ENCODE measurements at places on chromosomes 7 and 10.

DNA sequence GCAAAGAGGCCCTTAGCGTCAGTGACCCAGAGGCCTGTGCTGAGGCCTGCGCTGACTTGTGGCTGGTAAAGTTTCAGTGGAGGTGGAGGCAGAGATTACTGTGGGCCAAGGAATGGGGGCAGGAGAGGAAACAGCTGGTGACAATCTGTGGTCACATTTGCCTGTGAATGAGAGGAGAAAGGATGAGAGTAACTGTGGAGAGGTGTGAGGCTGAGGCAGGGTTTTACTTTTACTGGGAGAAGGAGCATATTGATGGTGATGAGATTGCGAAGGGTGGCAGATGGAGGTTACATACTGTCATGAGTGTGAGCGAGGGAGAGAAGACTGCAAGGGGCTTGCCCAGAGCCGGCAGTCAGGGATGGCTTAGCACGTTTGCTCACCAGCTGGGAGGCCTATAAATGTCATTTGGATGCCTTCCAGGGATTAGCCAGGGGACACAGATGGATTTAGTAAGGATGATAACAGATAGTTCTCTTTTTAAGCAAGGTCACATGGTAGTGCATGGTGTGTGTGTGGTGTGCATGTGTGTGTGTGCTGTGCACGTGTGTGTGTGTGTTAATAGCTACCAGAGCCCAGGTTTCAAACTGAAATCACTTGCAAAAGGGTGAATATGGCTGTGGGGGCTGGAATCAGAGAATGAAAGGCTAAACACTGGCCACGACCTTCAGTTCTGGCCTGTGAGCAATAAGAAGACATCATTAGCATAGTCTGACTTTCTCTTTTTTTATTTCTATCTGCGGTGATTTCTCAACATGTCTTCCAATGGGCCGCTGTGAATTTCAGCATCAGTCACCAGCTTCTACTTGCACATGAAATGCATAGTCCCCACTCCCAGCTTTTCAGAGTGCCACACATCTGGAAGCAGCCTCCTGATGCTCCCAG is 291.5 kb upstream of the ZNF32 start:
- DNase-seq = no peak

DNA sequence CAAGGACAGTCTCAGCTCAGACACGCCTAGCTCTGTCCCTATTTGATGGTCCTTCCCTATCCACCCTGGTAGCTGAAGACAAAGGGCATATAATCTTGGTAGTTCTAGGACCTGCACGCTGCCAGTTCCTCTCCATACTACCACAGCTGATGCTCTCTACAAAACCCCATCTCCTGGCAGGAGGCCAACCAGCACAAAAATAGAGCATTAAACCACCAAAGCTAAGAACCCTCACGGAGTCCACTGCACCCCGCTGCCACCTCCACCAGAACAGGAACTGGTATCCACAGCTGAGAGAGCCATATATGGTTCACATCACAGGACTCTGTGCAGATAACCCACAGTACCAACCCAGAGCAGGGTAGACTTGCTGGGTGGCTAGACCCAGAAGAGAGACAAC is 299.4 kb downstream of the LRRTM3 start:
- no peak for DNase-seq

GRCh38 chr7:23306936-23307521 is 7.9 kb downstream of the MALSU1 start:
- DNase-seq = no peak

DNA sequence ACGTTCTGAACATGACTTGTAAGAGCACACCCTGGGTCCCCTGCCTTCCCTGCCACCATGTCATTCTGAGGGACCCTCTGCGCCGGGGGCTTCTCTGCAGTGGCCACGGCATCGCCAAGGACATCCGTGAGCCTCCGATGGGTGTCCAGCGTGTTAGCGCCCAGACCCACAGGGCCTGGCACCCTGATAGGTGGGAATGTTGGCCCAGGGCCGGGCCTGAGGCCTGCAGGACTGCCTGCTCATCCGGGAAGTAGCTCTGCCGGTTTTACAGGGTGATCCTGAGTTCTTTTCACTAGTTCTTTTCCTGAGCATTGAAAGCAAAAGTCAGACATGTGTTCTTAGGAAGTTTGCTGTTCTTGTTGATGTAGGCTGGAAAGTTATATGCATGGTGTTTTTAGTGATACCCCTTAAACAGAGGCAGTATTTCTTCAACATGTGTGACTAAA is 54.5 kb downstream of the WDR37 start:
- DNase-seq = no peak

DNA sequence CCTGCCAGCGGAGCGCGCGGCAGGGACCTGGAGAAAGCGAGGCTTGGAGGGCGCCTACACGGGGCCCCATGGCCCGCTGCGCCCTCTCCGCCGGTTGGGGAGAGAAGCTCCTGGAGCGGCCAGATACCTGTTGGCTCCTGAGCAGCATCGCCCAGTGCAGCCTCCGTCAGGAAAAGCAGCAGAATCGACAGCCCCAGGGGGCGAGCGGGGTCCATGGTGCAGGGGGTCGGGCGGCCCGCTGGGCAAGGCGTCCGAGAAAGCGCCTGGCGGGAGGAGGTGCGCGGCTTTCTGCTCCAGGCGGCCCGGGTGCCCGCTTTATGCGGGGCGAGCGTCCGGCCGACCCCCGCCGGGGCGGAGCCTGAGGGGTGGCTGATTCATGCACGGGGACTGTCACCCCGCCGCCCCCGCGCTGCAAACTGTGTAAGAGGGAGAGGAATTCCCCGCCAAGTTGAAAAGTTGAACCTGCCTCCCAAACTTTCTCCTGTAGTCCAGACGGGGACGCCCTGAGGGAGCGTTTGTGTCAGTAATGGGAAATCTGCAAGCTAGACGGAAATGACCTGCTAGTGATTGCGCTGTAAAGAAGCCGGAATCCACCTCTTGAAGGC is at the start of gene TFPI2:
TSS of gene TFPI2 (minus strand) at position 290 of the 605 bp plus-strand sequence. CDS start at position 215, 75 bp downstream.
- DNase-seq = no peak

- no peak for DNase-seq
These were observed 473.6 kb downstream of the PARD3 start for GRCh38 chr10:34341473-34341872.
